ENCODE measurements at places on chromosomes 4 and X.

GRCh38 chrX:44451056-44451455, 91.6 kb downstream of the FUNDC1 start:
- DNase-seq, result no peak

GRCh38 chr4:151226004-151226932, 50.7 kb upstream of the PRSS48 start:
- DNase-seq, result no peak

DNA sequence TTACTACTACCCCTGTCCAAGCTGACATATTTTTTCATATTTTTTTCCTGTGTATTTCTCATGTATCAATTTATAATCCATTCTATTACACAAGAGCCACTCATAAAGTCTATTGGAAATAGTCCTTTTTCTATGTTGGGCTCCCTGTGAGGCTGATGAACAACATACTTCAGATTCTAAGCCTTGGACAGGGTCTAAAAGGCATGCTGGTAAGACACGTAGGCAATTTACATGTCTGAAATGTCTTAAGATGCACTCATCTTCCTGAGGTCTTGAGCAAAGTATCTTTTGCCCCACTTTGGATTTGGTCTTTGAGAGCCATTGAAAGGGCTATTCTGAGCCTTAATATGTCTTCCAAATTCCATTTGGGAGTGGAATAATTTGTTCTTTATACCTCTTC, 31.8 kb downstream of the OCIAD1 start:
- no peak for DNase-seq

DNA sequence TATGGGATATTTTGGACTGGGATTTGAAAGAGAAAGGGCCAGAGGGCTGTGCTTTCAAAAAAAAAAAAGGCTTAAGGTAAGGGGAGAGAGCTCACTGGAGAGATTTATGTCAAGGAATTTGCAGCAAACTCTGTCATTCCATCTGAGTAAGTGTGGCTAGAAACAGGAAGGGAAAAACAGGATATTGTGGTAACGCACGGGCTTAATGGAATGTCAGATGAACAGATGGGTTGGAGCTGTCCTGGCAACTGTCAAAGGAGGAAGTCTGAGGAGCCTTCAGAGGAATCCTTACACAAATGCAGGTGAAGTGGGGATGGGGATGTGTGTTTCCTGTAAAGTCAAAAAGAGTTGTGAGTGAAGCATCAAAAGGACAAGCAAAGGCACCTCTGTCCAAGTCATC, 15.1 kb upstream of the NKX3-2 start:
- no peak for DNase-seq

GRCh38 chr4:158496030-158496741, 25.5 kb upstream of the RXFP1 start:
- no peak for DNase-seq

DNA sequence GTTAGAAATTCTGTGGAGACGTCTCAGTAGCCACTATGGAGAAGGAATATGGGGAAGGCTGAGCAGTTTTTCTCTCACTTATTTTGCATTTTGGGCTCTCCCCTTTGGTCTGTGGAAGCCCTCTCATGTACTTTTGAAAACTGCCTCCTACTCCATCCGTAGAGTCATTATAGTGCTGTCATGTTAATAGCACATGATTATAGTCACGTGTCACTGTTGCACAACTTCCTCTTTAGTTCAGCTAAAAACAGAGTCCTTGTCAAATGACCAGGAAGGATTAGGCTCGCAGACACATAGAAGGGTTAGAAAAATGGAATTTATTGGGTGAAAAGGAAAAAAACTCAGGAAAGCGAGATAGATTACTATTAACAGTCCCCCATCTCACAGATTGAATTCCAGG, 258.2 kb upstream of the CXorf51A start:
- no peak for DNase-seq

DNA sequence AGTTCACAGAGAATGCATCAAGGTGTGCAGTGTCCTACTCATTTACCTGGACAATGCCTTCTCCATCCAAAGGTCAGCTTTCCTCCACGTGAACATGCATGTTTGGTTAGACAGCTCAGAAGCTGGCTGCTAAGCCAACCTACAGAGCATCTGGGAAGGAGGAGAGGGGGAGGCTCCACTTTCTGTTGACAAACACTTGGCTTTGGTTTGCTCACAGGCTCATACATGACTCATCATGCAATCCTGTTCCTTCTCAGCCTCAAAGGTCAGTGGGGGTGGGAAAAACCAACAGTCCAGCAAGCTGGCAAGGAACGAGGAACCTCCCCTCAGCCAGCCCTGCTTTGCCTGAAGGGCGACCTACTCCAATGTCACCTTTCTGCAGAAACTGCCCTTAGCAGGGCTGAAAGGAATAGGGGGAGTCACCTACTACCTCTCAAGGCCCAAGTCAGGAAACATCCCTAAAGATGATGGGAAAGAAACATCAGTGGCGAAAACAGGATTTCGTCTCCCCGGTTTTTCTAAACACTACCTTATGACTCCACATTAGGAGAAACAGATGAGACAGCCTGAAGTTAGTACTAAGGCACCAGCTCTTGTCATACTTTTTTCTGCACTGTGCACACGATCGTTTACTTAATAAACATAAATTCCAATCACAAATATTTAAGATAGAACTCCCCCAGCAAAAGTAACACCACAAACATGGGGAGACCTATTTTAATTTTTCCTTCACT, 37.9 kb downstream of the RELL1 start:
- DNase-seq, result no peak

DNA sequence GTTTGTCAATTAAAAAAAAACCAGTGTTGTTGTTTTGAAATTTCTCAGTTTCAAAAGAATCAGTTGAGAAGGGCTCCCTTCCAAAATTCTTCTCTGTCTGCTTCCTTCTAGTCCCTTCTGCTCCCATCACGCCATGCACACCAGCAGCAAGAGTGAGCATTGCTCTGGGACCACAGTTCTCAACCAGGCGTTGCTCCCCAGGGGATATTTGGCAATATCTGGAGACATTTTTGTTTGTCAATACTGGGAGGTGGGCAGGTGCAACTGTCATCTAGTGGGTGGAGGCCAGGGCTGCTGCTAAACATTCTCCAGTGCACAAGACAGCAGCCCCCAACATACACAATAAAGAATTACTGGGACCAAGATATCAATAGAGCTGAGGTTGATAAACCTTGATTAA, 74.8 kb upstream of the EGFL6 start:
- no peak for DNase-seq

GRCh38 chrX:148540671-148541583, 40.5 kb downstream of the AFF2 start:
- no peak for DNase-seq

DNA sequence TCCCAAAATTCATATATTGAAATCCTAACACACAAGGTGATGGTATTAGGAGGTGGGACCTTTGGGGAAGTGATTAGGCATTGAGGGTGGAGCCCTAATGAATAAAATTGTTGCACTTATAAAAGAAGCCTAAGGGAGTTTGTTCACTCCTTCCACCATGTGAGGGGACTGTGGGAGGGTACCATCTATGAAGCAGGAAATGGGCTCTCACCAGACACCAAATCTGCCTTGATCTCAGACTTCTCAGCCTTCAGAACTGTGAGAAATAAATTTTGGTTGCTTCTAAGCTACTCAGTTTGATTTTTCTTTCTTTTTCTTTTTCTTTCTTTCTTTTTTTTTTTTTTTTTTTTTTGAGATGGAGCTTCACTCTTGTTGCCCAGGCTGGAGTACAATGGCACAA, 116.2 kb upstream of the GPC3 start:
- DNase-seq, result no peak

- DNase-seq, result no peak
Measured at GRCh38 chr4:150822407-150822806, 192.7 kb downstream of the LRBA start.

GRCh38 chr4:6221851-6222760, 21.8 kb upstream of the JAKMIP1 start:
- no peak for DNase-seq

GRCh38 chr4:16807355-16807754, 91.1 kb downstream of the LDB2 start:
- no peak for DNase-seq

DNA sequence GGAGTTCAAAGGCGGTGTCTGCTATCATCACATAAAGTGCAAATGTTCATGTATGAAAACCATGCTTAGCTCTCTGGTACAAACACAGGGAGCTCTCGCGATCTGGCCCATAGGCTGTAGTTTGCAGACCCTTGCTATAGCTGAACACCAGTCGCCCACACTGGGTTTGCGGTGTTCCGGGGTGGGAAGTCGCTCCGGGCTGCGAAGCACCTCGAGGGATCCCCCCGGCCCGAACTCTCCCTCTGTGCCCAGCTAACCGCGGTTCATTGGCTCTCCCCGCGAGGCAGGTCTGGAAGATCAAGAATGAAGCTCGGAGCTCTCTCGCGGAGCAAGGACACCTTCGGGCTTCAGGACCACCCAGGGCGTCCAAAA, 341 bp upstream of the PRPS2 start:
- DNase-seq, result no peak

GRCh38 chr4:127139788-127140286, 492.9 kb upstream of the INTU start:
- no peak for DNase-seq

GRCh38 chr4:41427306-41427882, 110.6 kb upstream of the LIMCH1 start:
- no peak for DNase-seq

GRCh38 chr4:88211473-88212252, 53.2 kb upstream of the ABCG2 start:
- DNase-seq, result no peak

DNA sequence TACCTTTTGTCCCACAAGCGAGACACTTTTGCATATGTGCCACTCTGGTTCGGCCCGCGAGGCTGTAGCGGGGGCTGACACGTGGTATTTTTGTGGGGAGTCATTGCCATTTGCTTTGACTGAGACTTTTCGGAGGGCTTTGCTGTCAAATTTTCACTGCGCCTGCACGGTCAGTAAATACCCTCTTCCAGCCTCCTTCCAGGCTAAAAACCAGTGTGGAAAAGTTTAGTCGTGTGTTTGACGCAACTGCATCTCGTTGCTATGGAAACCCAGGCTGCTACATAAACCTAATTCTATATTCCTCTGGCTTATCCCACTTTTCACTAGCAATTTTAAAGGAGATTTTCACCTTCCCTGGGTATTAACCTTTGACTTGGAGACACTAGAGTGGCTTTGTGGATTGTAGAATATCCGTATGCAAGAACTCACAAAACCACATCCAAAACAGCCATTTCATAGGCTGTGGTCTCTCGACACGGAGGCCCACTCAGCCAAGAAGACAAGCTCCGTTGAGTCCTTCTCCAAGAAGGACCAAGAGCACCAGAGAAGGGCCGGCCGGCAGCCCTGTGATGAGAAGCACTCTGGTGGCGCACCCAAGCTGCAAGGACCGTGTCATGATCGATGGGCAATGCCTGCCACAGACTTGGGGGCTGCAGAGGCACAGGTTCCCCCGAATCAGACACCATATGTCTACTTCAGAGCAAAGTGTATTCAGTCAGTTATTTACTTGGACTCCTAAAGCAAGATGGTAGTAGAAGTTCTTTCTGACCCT, 38.4 kb upstream of the ENPP6 start:
- no peak for DNase-seq

DNA sequence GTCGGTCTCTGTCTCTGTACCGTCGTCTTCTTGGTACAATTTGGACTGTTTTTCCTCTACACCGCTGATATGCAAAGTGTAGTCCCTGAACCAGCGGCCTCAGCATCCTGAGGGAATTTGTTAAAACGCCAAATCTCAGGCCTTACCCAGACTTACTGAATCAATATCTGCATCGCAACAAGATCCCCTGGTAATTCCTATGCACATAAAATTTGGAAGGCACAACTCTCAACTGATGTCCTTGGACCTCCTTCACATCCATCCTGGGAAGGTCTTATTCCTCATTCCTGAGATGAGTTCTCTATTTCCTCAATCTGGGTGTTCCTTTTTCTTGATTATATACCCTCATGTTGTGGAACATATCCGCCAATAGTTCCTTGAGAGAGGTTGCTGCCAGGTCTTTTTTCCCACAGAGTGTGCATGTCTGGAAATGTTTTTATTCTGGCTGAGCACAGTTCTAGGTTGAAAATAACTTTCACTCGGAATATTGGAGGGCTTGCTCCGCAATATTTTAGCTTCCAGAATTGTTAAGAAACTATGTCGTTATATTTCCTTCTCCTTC, 738 bp upstream of the HPF1 start:
- no peak for DNase-seq

DNA sequence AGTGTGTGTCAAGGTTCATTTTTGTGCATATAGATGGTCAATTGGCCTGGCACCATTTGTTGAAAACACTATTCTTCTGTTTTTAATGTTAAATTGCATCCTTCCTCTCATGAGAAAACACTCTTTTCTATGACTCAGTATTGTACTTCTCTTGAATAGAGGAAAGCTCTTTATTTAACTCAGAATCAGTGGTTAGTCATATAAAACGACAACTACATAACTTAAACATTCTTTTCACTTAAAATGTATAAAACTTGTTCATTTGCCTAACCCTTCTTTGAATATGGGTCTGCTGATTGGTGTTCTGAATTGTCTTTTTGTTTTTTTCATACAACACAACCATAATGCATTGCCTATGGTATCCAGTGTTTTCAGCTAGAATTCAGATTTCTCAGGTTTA, 17.2 kb upstream of the MRPL1 start:
- no peak for DNase-seq

- DNase-seq, result no peak
Measured at GRCh38 chrX:68947882-68948605, 119.2 kb downstream of the EFNB1 start.

DNA sequence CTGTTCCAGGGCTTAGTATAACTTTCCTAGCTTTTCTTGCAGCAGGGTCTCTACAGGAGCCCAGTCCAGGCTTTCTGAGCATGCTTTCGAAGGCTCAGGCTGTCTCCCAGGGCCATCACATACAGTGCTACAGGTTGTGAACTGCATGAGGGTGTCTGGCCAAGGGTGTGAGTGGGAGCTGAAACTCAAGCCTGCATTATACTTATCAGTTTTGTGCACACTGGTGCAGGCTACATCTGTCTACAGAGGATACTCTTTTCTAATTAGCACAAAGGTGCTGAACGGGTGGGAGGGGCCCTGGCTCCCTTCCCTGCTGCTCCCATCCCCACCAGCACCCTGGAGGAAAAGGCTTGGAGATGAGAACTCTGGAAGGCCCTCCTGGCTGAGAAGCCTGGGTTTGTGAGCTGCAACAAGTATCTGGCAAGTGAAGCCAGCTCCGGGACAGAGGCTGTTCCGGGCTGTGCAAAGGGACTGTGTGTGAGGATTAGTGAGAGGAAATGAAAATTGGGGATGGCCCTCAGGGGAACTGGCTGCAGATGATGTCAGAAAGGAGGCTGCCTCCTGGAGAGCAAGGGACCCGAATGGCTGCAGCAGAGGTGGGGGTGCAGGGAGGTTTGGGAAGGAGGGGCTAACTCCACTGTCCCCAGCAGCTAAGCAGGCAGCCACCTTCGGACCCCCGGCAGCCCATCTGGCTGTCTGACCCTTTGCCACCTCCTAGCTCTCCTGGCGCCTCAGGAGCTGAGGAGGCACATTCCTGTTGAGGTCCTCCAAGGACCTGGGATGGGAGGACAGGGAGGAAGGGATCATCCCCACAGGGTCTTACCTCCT, 68.5 kb downstream of the EFNB1 start:
- DNase-seq, result no peak

Measured in NCI-H2081 treated with DMSO at 0.1 percent for 48 hours (cell line).